ENCODE measurements at places on chromosomes 3 and 15.

DNA sequence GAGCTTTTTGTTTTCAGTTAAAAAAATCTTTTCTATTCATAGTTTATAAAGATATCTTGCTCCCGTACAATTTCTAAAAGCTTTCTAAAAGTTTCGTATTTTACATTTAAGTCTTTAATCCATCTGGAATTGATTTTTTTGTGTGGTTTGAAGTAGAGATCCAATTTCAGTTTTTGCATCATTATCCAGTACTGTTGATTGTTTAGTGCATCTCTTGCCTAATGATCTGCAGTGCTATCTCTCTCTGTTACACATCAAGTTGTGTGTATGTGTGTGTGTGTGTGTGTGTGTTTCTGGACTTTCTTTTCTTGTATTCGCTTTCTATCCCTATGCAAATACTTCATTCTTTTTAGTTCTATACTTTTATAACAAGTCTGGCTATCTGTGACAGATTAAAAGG, 605.8 kb upstream of the DPPA4 start:
- no peak for DNase-seq

DNA sequence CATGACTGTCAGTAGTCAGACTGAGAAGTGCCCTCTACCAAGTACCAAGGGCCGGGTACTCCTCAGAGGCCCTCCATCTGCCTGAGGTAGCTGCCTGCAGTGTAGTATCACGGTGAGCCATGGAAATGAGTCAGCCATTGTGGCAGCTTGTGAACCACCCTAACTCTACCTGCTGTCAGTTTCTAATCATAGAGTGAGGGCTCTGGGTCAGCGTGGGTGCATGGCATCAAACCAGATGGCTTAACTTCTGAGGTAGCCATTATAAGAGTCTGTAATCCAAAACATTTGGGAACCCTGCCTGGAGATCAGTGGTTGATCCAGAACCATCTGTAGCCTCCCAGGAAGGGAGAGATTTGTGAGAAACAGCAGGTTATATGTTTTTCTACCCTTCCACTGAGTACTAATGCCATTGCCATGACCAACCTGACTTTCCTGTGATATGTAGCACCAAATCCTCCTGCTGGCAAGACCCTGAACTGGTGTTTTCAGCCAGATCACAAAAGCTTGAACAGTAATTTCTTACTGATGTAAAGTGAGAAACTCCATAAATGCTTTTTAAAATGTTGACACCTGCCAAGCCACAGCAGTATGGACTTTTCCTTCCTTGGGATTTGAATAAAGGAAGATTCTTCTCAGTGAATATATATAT, 38.9 kb downstream of the ABHD2 start:
- no peak for DNase-seq

DNA sequence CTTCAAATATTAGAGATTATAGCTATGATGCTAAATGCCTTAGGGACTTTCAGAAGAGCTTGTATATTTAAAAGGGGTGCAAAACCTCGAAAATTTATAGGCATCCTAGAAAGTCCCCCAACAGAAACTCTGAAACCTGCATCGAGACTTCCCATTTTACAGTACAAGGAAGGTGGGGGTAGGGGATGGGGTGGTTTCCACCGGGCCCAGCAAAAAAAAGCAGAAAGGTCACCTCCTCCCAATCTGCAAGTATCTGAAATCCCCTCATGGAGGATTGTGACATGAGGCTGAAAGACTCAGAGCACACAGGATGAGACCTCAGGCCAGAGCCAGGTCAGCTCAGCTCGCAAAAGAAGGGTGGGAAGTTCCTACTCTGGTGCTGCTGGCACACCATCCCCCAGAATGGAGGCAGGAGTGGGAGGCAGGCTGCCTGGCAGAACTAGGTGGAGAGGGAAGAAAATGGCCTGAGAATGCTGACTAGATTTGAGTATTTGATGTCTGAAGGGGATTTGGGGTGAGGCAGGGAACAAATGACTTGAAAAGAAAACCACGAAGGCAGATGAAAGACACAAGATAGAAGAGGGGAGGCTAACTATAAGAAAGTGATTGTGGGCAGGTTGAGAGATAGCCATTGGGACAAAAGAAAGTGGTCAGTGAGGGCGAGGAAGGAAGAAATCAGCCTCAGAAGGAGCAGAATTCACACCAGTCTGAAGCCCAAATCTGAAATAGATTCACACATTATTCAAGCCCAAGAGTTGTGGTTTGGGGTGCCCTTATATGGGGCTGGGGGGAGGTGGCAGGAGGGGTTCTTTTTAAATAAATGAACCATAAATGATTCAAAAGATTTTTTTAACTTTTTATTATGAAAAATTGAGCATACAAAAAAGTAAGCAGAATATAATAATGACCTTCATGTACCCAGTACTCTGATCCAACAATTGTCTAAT, 22.5 kb upstream of the TSC22D2 start:
- no peak for DNase-seq

- no peak for DNase-seq
These were observed 84.2 kb upstream of the SLC25A26 start for GRCh38 chr3:66136597-66136996.

- DNase-seq, result no peak
These were observed 74.3 kb downstream of the ABTB1 start for GRCh38 chr3:127747066-127747465.

DNA sequence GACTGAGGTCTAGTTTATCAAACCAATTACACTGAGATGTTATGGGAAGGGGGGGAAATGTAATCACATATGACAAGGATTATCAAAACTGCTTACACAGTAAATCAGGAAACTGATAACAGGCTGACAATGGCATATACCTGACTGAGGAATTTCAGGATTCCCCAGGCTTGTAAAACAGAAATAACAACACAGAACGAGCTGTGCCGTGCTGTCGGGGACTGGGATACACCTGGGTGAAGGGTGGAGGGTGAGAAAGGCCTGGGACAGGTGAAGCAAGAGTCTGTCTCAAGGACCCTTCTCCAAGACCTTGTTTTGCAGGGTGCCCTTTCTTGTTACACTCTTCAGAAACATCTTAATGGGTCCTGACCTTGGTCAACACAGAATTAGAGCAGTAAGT, 29.4 kb downstream of the RORA start:
- no peak for DNase-seq

GRCh38 chr3:69762768-69763229, 23.5 kb downstream of the MITF start:
- DNase-seq, result no peak

DNA sequence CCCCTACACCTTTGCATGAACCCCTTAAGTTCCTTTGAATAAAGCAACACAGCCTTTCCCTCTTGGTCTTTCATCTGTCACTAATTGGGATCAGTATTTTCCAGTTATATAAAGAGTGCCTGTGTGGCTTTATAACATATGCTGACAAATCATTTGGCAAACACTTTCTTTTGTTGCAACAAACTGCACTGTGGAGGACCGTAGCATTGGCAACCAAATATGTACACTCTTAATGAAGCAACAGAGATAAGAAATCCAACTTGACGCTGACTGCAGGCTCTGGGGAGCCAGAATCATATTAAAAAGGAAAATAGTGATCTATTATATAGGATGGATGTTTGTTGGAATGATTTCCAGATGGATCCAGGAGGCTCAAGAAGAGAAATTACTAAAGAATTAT, 120.1 kb upstream of the PRICKLE2 start:
- no peak for DNase-seq

DNA sequence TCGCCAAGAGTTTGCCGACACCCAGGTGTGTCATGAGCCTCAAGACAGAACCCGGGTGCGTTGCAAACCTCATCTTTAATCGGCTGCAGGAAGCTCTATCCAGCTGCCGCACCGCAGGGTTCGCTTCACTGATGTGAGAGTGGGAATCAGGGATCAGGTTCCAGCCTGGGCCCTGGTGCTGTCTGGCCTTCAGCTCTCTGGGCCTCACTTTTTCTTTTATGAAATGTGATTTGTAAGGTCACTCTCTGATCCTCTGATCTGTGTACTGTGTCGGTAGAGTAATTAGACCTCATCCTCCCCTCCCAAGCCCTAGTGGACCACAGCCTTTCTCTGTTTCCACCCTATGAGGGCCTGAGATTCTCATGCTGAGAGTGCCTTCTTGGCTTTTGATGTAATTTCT, 202.8 kb upstream of the UBE2E1 start:
- no peak for DNase-seq

DNA sequence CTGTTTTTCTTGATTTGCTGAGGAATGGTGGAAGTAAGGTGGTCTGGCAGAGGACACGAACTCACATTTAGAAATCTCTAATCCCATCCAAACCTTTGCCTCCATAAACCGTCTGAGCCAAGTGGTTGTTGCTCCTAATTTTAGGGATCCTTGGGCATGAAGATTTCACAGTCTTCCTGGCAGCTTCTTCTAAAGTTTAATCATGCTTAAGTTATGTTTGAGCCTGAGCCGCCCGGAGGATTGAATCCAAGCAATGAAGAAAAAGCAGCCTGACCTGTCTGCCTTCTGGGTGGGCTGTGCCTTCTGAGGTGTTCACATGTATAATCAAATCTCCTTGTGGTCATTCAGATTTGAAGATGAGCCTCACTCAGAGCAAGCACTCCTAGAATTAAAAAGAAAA, 249.0 kb downstream of the CD47 start:
- no peak for DNase-seq

DNA sequence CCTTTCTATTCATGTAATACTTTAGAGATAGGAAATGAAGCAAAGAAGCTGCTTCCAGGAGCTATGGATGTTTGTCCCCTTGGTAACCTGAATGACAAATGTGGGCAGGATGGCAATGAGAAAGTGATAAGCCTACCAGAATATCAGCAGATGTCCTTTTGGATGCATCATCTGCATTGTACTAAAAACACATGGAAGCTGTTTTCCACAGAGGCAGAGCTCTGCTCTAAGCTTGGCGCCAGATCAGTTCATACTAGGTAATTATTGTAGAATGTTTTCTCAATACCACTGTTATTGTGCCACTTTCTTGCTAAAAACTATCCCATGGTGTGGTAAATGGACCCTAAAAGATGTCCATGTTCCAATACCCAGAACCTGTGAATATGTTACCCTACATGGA, 100.2 kb downstream of the DTWD1 start:
- DNase-seq, result no peak

DNA sequence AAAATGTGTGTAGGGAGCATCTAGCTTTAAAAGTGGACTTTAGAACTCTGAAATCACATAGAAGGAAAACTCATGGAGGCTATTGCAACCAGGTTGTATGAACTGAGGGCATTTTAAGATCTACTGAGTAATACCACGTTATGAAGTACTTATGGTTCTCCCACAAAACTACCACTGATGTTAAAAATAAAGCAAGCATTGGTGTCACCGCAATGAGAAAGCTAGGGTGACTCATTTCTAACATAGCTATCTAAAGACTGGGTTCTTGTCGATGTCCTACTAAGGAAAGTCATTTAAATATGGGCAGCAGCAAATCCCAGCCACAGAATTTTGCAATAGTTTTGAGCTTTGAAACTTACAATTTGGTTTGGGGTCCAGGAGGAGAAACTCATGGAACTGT, 584.8 kb downstream of the DIPK2A start:
- no peak for DNase-seq

DNA sequence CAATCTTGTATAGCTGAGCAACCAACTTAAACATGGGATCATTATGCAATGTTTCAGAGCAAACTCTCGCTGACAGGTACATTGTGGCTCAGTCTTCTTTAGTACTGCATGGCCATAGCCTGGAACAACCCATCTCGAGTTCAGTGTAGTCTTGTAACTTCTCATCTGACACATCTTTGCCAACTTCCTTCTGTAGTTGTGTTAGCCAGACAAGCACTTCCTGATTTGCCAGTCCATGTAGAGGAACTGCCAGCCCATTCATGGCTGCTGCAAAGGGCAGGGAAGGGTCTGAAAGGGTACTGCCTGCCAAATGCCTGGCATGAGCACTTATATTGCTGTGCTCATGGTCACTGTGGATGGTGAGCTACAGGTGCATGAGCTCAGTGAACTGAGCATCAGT, 49.2 kb upstream of the CCDC54 start:
- no peak for DNase-seq

DNA sequence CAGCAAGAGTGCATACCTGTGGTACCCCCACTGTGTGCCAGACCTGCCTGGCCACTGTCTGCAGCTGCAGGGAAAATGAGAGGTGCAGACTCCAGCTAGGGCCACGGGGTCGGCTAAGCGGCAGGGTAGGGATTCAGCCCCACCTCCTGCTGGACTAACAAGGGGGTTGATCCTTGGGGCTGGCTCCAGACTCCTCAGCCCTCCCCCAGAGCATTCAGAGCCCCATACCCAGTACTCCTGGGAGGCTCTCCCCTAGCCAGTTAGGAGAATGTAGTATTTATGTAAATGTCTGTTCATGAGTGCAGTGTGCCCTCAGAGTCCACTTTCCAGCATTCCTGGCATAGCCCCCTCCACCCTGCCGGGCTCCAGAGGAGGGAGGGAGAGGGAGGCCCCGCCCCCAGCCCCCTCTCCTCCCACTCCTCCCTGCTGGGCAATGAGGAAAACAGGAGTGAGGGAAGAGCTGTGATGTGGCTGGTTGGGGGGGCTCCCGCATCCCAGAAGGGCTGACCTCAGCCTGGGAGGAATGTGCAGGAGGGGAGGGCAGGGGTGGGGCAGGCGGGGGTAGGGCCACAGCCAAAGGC, 4.5 kb upstream of the SEMA3B start:
- no peak for DNase-seq

GRCh38 chr3:159130108-159130507, 328.3 kb downstream of the MFSD1 start:
- no peak for DNase-seq

GRCh38 chr3:50267280-50267913, 1.6 kb upstream of the SEMA3B start:
- no peak for DNase-seq

- DNase-seq, result no peak
These were observed 15.8 kb upstream of the RFTN1 start for GRCh38 chr3:16529264-16529663.

GRCh38 chr3:151183265-151183671, 19.7 kb downstream of the GPR171 start:
- no peak for DNase-seq

- DNase-seq, result no peak
These were observed 2.4 kb upstream of the ETV5 start for GRCh38 chr3:186110975-186111974.

DNA sequence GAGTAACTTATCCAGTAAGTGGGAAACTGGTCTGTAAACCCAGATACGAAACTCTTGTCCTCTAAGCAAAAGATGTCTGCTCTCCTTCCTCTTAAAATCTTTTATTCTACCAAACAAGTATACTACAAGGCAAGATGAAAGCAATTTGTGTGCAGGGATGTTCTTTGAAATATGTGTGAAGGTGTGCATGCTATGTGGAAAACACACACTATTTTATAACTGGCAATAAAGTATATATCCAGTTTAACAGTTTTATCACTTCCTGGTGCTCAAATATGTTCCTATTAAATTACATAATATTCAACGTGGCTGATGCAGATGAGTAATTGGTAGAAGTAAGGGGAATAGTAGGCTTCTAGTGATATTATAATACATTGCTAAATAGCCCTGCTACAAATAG, 566.5 kb downstream of the ROBO2 start:
- DNase-seq, result no peak

DNA sequence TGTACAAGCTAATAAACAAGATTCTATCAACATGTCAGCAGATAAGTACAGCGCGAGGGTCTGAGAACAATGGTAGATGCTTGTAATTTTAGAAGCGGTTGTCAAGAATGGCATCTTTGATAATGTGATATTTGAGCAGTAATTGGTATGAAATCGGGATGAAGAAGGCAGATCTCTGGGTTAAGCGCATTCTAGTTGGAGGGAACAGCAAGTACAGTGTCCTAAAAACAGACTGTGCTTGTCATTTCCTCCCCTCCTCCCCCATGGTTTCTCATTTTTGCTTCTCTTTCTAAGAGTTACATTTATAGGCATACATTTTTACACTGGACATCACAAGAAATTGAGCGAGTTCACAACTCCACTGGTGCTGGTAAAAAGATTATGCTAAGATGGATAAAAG, 23.3 kb downstream of the TGFBR2 start:
- no peak for DNase-seq
